Thoracic aorta (tissue), 2 donors: ENCODE measurements at places on chromosomes 1 and 21. TPM values are rescaled to one million over a fixed set of nuclear protein-coding genes. Genes with fewer than 3 reads are reported as not detected.

SLFNL1 gene
- 1.3 TPM for total RNA-seq

NLRP3 gene
- 5.1 TPM for total RNA-seq

SV2A gene
- total RNA-seq = 24.3 TPM

CFAP141 gene
- not detected for total RNA-seq

RNU1-3 gene
- total RNA-seq = under 0.01 TPM

HNRNPR gene
- 56.3 TPM for total RNA-seq

AGRN gene
- total RNA-seq = 36.2 TPM

MYCBP gene
- 7.5 TPM for total RNA-seq

HORMAD1 gene
- not detected for total RNA-seq

FAM177B gene
- total RNA-seq = 3.1 TPM

KCNJ9 gene
- 0.95 TPM for total RNA-seq

C1orf198 gene
- 166 TPM for total RNA-seq

C1orf94 gene
- total RNA-seq = not detected

PGLYRP3 gene
- not detected for total RNA-seq

FCRL1 gene
- not detected for total RNA-seq

HSD11B1 gene
- total RNA-seq = 15.7 TPM

LENEP gene
- not detected for total RNA-seq

CD247 gene
- 1.6 TPM for total RNA-seq

GUCA2B gene
- not detected for total RNA-seq

SMIM12 gene
- total RNA-seq = 30.1 TPM

LRRN2 gene
- total RNA-seq = 0.81 TPM

SH2D2A gene
- 1.1 TPM for total RNA-seq

ADGRL2 gene
- total RNA-seq = 67.2 TPM

NEK7 gene
- 118 TPM for total RNA-seq

TEDDM1 gene
- total RNA-seq = not detected

SORT1 gene
- total RNA-seq = 231 TPM

OR2L8 gene
- total RNA-seq = not detected

FAM131C gene
- total RNA-seq = not detected

RAB25 gene
- not detected for total RNA-seq

GBP6 gene
- 0.27 TPM for total RNA-seq

SPRR3 gene
- not detected for total RNA-seq

DISP3 gene
- not detected for total RNA-seq

SCP2 gene
- 75.1 TPM for total RNA-seq

CLCA4 gene
- not detected for total RNA-seq

SLC66A1 gene
- total RNA-seq = 12.0 TPM

DCST1 gene
- not detected for total RNA-seq

CYP4Z1 gene
- 1.1 TPM for total RNA-seq

SYCP1 gene
- not detected for total RNA-seq

TINAGL1 gene
- total RNA-seq = 581 TPM

C8B gene
- total RNA-seq = not detected

TMEM240 gene
- 11.1 TPM for total RNA-seq
